Stomach (tissue), 19 donors: ENCODE measurements at places on chromosomes 4 and X. TPM values are rescaled to one million over a fixed set of nuclear protein-coding genes. Genes with fewer than 3 reads are reported as not detected.
A peak's percentile ranks its signal among the peaks of the same experiment; 100 is the strongest.

The DUSP21 gene
- not detected for total RNA-seq

- H3K4me1 ChIP-seq: no peaks in the 10 kb centered on the region
- H3K4me3 ChIP-seq: no peak overlapping the region
These were observed 238.5 kb upstream of the BOD1L1 start for GRCh38 chr4:13865871-13866669.

DNA sequence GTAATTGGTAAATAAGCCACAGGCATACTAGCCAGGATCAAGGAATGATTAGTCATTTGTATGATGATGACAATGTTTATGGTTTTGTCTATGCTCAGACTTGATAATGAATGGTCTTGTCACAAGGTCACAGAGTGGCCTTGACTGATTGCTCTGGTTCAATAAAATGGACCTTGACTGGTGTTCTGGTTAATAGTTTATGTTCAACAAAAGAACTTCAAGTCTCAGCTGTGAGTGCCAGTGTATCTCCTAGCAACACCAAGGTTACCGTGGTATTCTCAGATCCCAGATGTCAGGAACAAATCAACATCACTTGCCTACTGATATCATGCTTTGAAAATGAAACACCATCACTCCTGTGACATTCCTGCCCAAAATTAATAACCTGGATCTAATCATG is 16.3 kb upstream of the LRAT start:
- H3K4me3 ChIP-seq: no peak overlapping the region
- H3K27ac ChIP-seq: no peak overlapping the region
- DNase-seq: peak; percentile 23
- H3K27me3 ChIP-seq: no peaks in the 10 kb centered on the region

- H3K4me3 ChIP-seq: no peak overlapping the region
- no peaks in the 10 kb centered on the region for H3K4me1 ChIP-seq
- no peak overlapping the region for H3K27ac ChIP-seq
- no peaks in the 10 kb centered on the region for H3K36me3 ChIP-seq
- peak; percentile 23 for DNase-seq
These were observed 670.3 kb downstream of the IL1RAPL1 start for GRCh38 chrX:29257521-29257920.

DNA sequence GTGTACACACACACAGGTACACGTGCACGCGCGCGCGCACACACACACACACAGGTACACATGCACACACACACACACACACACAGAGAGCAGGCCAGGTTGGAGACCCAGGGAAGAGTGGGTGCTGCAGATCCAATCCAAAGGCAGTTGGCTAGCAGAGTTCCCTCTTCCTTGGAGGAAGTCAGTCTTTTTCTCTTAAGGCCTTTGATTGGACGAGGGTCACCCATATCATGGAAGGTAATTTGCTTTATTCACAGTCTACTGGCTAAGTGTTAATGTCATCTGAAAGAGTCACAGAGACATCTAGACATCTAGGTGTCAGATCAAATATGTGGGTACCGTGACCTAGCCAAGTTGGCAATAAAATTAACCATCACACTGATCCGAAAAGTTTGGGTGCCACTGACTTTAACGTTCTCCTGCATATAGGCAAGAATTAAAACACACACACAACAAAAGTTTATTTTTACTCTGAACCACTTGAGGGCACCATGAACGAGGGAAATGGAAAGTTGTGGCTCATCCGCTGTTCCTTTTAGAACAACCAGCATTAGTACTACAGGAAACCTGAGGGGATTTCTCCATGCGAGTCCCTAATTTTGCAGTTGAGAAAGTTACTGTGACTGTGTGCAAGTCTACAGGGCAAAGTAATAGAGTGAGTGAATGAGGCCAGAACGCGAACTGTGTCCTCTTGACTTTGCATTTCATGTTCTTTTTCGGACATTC is 66.0 kb upstream of the STOX2 start:
- no peaks in the 10 kb centered on the region for H3K4me1 ChIP-seq
- no peaks in the 10 kb centered on the region for H3K27me3 ChIP-seq
- H3K27ac ChIP-seq: no peak overlapping the region
- peak; percentile 71 for DNase-seq
- no peaks in the 10 kb centered on the region for H3K36me3 ChIP-seq
- H3K4me3 ChIP-seq: no peak overlapping the region

- H3K4me3 ChIP-seq: no peak overlapping the region
- H3K36me3 ChIP-seq: no peaks in the 10 kb centered on the region
- H3K27ac ChIP-seq: no peak overlapping the region
- no peak for DNase-seq
- peaks cover 6% of the 10 kb centered on the region for H3K4me1 ChIP-seq
These were observed 61.2 kb downstream of the C4orf50 start for GRCh38 chr4:5957076-5957475.

DNA sequence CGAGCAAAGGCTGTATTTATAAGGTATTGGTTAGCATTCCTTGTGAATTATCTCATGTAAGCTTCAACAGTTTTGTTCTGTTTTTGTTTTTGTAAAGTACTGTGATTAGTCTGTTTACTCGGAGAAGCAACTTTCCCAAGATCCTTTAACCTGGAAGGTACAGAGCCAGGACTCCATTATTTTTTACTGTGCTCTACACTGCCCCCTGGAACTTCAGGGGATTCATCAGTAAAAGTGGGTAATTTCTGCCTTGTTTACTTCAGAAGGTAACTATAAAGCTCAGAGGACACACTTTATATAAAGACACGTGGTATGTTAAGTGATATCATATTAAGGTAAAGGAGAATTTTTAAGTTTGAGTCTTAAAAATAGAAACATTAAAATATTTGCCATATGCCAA is 124.9 kb downstream of the IQCM start:
- no peak overlapping the region for H3K27ac ChIP-seq
- DNase-seq: no peak
- H3K4me3 ChIP-seq: no peak overlapping the region
- no peaks in the 10 kb centered on the region for H3K27me3 ChIP-seq
- H3K36me3 ChIP-seq: no peaks in the 10 kb centered on the region

DNA sequence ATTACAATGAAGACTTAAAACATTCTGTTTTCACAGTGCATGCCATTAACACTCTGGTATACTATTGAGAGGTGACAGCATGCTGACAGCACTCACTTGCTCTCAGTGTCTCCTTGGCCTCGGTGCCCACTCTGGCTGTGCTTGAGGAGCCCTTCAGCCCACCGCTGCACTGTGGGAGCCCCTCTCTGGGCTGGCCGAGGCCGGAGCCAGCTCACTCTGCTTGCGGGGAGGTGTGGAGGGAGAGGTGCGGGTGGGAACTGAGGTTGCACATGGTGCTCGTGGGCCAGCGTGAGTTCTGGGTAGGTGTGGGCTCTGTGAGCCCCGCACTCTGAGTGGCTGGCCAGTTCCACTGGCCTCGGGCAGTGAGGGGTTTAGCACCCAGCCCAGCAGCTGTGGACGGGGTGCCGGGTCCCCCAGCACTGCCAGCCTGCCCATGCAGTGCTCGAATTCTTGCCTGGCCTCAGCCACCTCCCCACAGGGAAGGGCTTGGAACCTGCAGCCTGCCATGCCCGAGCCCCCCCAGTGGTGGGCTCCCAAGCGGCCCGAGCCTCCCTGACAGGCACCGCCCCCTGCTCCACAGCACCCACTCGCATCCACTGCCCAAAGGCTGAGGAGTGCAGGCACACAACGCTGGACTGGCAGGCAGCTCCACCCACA is 135.3 kb upstream of the AR start:
- no peak for DNase-seq
- no peaks in the 10 kb centered on the region for H3K4me1 ChIP-seq
- no peak overlapping the region for H3K4me3 ChIP-seq
- H3K27ac ChIP-seq: no peak overlapping the region

The COX7B2 gene
- not detected for total RNA-seq

- peaks cover 9% of the 10 kb centered on the region for H3K36me3 ChIP-seq
- no peak overlapping the region for H3K4me3 ChIP-seq
These were observed 36.7 kb downstream of the IL13RA1 start for GRCh38 chrX:118764122-118764521.

DNA sequence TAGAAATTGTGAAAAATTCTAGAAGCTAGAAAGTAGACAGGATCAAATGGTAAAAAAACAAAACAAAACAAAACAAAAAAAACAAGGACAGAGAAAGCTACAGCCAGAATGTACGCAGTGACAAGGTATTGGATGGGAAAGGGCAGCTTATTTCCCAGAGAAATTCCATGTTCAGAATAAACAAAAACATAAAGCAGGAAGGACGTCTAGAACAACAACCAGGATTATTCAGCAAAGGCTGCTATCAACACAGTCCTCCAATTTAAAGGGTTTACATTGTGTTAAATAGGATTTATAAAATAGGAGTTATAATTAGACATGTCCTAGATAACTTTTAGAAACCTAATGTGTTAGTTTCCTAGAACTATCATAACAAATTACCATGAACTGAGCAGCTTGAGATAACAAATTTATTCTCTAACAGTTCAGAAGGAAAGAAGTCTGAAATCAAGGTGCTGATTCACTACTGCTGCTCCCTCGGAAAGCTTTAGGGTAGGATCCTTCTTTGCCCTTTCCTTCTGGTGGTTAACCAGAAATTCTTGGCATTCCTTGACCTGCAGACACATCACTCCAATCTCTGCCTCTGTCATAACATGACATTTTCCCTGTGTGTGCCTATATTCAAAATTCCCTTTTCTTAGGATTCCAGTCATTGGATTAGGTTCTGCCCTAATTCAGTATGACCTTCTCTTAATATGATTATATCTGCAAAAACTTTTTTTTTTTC is 175.6 kb downstream of the SNCA start:
- no peaks in the 10 kb centered on the region for H3K27me3 ChIP-seq
- no peaks in the 10 kb centered on the region for H3K36me3 ChIP-seq
- DNase-seq: no peak
- no peak overlapping the region for H3K27ac ChIP-seq
- H3K4me1 ChIP-seq: no peaks in the 10 kb centered on the region
- H3K4me3 ChIP-seq: no peak overlapping the region

DNA sequence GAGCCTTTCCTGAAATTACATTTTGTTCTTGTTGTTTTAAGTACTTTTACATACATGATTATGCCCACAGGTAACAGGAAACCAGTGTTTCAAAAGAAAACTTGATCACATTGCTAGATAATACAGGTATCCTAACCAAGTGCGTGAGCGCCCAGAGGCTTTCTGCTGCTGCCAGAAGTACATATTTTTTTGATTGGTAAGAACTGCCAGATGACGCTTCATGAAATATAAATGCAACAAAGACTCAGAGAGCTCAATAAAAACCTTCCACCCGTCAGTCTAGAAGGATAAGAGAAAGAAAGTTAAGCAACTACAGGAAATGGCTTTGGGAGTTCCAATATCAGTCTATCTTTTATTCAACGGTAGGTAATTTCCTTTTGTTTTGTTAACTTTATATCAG is at the start of gene EPGN:
Gene EPGN (plus strand): TSS at position 256 of the 400 bp plus-strand sequence. CDS start 64 bp downstream, at position 320.
- no peaks in the 10 kb centered on the region for H3K36me3 ChIP-seq
- no peak for DNase-seq
- H3K27me3 ChIP-seq: no peaks in the 10 kb centered on the region

- DNase-seq: peak; percentile 24
- H3K27ac ChIP-seq: no peak overlapping the region
- H3K27me3 ChIP-seq: peaks cover 3% of the 10 kb centered on the region
- no peak overlapping the region for H3K4me3 ChIP-seq
These were observed 72.6 kb downstream of the STARD8 start for GRCh38 chrX:68719904-68720614.

GRCh38 chr4:29151584-29151983 is 1568.6 kb upstream of the PCDH7 start:
- no peaks in the 10 kb centered on the region for H3K36me3 ChIP-seq
- no peak overlapping the region for H3K27ac ChIP-seq
- H3K4me1 ChIP-seq: no peaks in the 10 kb centered on the region
- no peak overlapping the region for H3K4me3 ChIP-seq

- no peaks in the 10 kb centered on the region for H3K36me3 ChIP-seq
- H3K27ac ChIP-seq: no peak overlapping the region
- H3K27me3 ChIP-seq: no peaks in the 10 kb centered on the region
- no peaks in the 10 kb centered on the region for H3K4me1 ChIP-seq
- no peak overlapping the region for H3K4me3 ChIP-seq
These were observed 61.2 kb upstream of the STX18 start for GRCh38 chr4:4603067-4603466.

The SH3BGRL gene
- total RNA-seq: 379 TPM

The VSIG4 gene
- 40.8 TPM for total RNA-seq

The XG gene
- total RNA-seq: not detected

GRCh38 chrX:30939928-30940327 is 50.9 kb upstream of the TAB3 start:
- H3K27me3 ChIP-seq: no peaks in the 10 kb centered on the region
- H3K4me3 ChIP-seq: no peak overlapping the region
- H3K36me3 ChIP-seq: no peaks in the 10 kb centered on the region
- H3K4me1 ChIP-seq: no peaks in the 10 kb centered on the region
- no peak overlapping the region for H3K27ac ChIP-seq

The PAGE2 gene
- not detected for total RNA-seq

GRCh38 chr4:20193141-20193936 is 58.4 kb upstream of the SLIT2 start:
- H3K27me3 ChIP-seq: no peaks in the 10 kb centered on the region
- no peak overlapping the region for H3K4me3 ChIP-seq
- no peaks in the 10 kb centered on the region for H3K36me3 ChIP-seq
- peak overlapping the region; percentile 3 for H3K27ac ChIP-seq
- no peak for DNase-seq

DNA sequence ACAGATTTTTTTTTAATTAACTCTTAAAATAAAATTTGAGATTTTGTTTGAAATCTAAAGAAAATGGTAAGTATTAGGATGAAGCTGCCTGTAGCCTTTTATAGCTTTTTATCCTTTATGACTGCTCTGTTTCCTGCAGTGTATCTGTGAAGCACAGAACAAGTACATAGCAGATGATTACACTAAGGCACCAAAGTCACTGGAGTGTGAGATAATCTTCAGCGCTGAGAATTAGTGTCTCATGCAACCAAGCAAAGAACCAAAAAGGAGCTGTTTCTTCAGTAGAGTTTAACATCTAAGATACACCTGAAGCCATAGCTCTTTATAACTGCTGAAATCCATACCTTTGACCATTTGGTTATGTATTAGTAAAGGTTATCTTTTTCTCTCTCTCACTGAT is 1989.8 kb upstream of the PCDH10 start:
- H3K27ac ChIP-seq: no peak overlapping the region
- no peaks in the 10 kb centered on the region for H3K27me3 ChIP-seq
- H3K4me3 ChIP-seq: no peak overlapping the region
- DNase-seq: no peak
- H3K4me1 ChIP-seq: no peaks in the 10 kb centered on the region

GRCh38 chr4:180060159-180060889 is 2182.9 kb upstream of the TENM3 start:
- no peak overlapping the region for H3K27ac ChIP-seq
- peaks cover 26% of the 10 kb centered on the region for H3K4me1 ChIP-seq

- no peaks in the 10 kb centered on the region for H3K36me3 ChIP-seq
- no peak for DNase-seq
- no peaks in the 10 kb centered on the region for H3K4me1 ChIP-seq
- H3K4me3 ChIP-seq: no peak overlapping the region
- no peak overlapping the region for H3K27ac ChIP-seq
These were observed 415.3 kb upstream of the TECRL start for GRCh38 chr4:64824591-64824990.

GRCh38 chr4:182289809-182290208 is 46.6 kb downstream of the TENM3 start:
- H3K4me3 ChIP-seq: no peak overlapping the region
- H3K27ac ChIP-seq: no peak overlapping the region
- DNase-seq: no peak
- H3K27me3 ChIP-seq: no peaks in the 10 kb centered on the region

GRCh38 chr4:98648602-98649001 is 9.8 kb downstream of the TSPAN5 start:
- no peak overlapping the region for H3K4me3 ChIP-seq
- H3K4me1 ChIP-seq: no peaks in the 10 kb centered on the region
- no peak overlapping the region for H3K27ac ChIP-seq

GRCh38 chr4:82381235-82381634 is 7.4 kb upstream of the HNRNPD start:
- no peaks in the 10 kb centered on the region for H3K36me3 ChIP-seq
- H3K4me1 ChIP-seq: no peaks in the 10 kb centered on the region
- DNase-seq: no peak
- H3K4me3 ChIP-seq: no peak overlapping the region
- H3K27me3 ChIP-seq: no peaks in the 10 kb centered on the region
